Activated T-cell treated with anti-CD3 and anti-CD28 coated beads, Interleukin-2, amount 50 U/mL, for 1 hour (primary cell): ENCODE measurements at places on chromosomes 11 and 22.

GRCh38 chr11:79076526-79077115, 364.2 kb downstream of the TENM4 start:
- no peak for DNase-seq

DNA sequence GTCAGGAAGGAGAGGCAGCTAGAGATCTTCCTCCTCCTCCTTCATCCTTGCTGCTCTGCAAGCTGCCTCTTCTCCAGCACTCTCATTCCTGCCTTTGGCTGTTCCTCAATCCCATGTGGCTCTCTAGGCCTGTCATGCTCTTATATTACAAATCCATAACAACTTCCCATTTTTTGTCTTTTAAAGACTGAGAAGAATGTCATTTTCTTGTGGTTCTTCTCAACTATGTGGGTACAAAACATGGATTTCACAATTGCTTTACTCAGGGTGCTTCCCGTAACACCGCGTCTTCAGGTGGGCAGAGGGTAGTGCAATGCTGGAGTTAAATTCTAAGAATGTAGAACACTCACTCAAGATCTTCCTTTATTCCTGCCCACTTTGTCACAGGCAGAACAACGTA, 6.8 kb upstream of the CAT start:
- DNase-seq = no peak

- no peak for DNase-seq
Observed at GRCh38 chr22:22810471-22810870, 77.1 kb upstream of the IGLL5 start.

GRCh38 chr11:125281831-125282595, 117.5 kb downstream of the PKNOX2 start:
- DNase-seq = no peak

DNA sequence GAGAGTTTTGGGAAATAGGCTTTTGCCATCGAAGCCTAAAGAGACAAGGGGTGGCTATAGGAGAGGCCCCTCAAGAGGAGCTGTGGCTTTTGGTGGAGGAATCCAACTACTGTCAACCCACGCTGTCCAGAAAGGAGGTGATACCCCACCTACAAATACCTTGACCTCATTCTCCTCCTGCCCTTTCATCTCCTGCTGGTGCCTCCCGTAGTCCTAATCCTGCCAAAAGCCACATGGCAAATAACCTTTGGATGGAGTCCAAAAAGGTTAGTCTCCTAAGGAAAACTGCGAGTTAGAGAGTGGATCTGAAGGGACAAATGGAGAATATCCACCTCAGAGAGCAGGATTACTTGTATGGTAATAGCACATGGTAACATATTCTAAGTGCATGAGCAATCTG, 112.7 kb downstream of the PDE3B start:
- no peak for DNase-seq

DNA sequence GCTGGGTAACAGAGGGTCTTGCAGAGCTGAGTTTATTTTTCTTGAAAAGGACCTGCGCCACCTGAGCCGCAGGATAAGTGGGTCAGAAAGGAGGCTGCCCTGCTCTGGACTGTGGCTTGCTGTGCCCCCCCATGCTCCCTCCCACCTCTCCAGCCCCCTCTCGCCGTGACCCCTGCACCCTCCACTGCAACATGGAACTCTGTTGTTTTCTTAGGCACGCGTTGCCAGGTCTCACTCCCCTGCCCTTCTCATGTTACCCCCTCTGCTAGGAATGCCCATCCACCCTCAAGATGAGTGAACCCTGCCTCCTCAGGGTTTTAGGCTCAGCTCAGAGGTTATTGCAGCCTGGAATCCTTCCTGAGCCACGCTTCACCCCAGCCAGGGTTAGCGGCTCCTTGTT, 10.8 kb downstream of the ETS1 start:
- no peak for DNase-seq

DNA sequence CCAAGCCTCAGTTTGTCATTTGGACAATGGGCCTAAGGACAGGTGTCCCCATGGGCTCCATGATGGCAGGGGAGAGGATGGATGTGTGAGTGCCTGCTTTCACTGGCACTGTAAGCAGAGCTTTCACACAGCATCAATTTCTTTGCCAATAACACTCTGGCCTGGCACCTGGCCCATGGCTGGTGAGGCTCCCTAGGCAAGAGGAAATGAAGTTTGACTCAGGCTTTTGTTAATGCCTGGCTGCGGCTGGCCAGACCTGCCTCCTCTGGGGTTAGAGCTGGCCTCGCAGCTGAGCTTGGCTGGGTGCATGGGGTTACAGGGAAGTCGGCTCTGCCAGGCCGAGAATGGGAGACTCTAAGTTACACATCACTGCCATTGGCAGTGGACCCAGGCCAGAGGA, 30.0 kb upstream of the SEZ6L start:
- no peak for DNase-seq

DNA sequence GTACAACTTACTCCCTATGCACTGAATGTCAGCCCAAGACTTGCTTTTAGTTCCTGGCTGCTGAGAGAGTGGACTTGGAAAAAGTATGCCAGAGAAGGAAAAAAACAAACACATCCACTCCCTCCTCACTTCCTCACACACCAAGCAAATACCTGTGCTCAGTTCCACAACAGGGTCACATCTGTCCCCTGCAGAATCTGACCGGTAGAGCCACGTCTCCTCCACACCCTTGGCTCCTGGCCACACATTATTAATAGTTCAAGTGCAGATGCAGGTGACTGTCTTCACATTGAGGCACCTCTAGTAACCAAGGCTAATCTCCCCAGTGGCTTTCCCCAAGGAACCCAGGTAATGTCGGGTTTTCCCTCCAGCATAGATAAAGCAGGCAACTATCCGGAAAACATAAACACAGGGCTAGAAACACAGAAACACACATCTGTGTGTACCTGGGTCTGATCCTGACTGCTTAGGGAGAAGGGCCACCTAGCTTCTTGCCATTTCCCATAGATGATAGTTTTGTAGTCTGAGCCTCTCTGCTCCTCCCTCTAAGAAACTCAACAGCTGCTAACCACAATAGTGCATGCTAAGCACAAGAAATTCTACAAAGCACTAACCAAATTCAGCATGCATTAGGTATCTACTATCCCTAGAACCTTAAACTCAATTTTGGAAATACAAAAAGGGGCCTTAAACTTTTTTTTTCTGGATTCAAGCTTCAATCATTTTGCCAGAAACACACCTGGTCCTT, 10.2 kb downstream of the SYTL2 start:
- DNase-seq = no peak

DNA sequence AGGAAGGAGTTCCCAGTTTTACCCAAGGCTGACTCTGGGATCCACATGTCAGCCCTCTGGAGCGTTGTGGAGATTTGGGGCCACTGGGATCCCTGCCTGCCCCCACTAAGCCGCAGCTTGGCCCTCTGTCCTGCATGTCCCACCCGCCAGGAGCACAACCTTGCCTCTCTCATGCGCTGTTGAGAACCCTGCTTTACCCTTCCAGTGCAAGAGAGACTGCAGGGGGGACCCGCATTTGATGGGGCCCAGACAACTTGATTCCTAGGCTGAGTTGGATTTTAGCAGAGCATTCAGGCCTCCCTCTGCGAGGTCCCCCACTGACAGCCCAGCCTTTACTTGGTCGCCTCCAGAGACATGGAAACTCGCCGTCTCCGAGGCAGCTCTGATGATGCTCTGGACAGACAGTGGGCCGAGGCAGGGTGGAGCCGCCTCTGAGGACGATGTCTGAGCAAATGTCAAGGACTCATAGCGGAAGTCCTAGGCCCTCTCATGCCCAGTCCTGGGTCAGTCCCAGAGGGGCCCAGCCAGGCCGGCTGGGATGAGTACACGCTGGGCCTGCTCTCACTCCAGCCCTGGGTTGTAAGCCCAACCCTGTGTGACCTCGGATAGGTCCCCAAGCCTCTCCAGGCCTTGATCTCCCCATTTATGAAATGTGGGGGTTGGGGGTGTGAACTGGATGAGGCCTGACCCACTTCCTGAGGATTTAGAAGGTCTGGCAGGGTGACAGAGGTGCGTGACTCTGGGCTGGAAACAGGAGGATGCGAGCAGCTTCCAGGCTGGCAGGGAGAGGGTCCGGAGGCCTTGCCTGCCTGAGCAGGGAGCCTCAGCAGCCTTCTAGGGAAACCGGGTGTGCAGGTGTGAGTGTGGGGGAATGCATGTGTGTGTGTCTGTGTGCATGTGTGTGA, 630 bp downstream of the CD5 start:
- peak; percentile 52 for DNase-seq

DNA sequence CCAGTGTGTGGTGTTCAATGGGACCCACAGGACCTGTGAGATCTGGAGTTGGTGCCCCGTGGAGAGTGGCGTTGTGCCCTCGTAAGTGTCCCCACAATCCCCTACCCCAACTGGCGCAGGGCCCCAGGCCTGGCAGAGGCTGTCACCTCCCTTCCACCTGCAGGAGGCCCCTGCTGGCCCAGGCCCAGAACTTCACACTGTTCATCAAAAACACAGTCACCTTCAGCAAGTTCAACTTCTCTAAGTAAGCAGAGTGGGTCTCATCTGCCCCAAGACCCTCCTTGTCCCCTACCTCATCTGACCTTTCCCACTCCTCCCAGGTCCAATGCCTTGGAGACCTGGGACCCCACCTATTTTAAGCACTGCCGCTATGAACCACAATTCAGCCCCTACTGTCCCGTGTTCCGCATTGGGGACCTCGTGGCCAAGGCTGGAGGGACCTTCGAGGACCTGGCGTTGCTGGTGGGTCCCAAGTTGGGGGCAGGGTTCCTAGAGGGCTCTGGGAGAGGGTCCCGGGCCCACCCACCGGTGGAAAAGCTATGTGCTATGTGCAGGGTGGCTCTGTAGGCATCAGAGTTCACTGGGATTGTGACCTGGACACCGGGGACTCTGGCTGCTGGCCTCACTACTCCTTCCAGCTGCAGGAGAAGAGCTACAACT, 8.1 kb downstream of the P2RX6 start:
- DNase-seq = no peak

- DNase-seq = no peak
Observed at GRCh38 chr11:19445771-19446170, 205.0 kb upstream of the E2F8 start.

GRCh38 chr22:27409299-27409698, 392.3 kb downstream of the MN1 start:
- no peak for DNase-seq

- DNase-seq = no peak
Observed at GRCh38 chr11:61775606-61776554, 16.5 kb downstream of the TMEM258 start.

DNA sequence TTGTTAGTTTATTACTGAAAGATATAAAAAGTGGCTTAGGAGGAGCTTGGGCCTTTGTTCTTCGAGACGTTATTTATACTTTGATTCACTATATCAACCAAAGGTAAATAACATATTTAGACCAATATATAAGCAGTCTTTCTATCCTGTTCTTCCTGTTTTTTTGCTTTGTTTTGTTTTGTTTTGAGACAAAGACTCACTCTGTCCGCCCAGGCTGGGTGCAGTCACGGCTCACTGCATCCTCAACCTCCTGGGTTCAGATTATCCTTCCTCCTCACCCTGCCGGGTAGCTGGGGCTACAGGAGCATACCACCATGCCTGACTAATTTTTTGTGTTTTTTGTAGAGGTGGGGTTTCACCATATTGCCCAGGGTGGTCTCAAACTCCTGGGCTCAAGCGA, 66.8 kb downstream of the ATM start:
- no peak for DNase-seq

- no peak for DNase-seq
Observed at GRCh38 chr11:70494559-70495350, 96.4 kb downstream of the CTTN start.

GRCh38 chr22:42585096-42585495, 29.6 kb downstream of the POLDIP3 start:
- no peak for DNase-seq

DNA sequence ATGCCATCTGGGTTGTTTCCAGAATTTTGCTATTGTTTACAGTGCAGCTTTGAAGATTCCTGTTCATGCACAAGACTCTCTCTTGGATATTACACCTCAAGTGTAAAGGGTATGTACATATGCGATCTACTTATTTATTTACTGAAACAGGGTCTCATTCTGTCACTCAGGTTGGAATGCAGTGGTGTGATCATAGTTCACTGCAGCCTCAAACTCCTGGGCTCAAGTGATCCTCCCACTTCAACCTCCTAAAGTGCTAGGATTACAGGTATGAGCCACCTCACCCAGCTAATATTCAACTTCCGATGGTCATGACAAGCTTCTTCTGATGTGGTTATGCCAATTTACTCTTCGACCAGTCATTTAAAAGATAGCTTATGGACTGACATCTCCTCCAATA, 158.1 kb upstream of the PITPNB start:
- DNase-seq = no peak

DNA sequence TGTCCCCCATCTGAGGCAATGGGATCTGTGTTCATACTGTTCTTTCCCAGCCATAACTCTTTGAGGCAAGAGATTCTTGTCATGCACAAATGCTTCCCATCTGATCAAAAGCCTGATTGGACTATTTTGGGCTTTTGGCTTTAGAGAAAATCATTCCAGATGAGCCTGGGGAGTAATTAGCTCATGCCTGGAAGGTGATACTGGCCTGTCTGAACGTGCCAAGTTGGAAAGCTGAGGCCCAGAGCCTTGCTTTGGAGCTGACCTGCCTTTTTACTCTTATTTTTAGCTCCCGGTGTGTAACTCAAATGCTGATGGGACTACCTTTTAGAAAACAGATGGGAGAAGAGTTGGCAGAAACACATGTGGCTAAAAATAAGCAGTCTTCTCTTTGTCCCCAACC, 105.0 kb downstream of the DBX1 start:
- no peak for DNase-seq

DNA sequence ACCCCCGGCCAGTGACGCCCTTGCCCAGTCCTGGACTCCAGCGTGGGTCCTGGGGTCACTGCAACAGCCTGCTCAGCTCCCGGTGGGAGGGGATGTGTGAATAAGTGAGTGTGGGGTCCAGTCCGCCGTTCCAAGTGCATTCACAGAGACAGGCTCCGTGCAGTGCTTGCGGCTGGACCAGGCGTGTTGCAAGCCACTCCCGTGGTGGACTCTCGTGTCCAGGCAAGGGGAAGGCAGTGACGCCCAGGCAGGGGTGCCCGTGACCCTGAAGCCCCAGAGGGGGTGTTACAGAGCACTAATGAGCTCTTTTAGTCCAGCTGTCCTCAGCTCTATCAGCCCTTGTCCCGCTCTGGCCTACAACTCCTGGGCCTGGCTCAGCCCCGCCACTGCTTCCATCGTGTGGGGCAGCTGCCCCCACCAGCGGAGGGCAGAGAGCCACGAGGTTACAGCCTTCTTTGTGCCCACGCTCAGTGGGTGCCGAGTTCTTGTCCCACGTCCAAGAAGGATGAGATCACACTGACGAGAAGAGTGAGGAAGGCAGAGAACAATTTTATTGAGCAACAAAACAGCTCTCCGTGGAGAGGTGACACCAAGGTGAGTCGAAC, 1807.5 kb downstream of the LRRC4C start:
- no peak for DNase-seq

- no peak for DNase-seq
Observed at GRCh38 chr22:49894322-49895054, 23.8 kb downstream of the ALG12 start.

DNA sequence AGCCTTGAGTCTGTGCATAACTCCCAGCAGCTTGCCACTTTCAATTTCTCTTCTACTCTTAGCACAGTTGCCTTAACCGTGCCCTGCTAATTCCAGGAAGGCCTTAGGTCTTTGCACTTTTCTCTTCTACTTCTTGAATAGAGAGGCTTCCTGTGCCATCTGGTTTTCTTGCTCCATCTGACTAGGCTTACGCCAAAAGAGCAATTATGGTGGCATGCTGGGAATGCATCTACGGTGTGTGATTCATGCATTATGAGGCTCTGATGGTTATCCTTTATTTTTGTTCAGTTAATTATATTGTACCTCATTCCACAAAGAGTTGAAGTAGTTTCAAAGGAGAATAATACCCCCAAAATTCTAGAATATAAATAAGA, 29.4 kb downstream of the SIK2 start:
- DNase-seq = no peak
